ENCODE measurements at places on chromosomes 7 and 10.

DNA sequence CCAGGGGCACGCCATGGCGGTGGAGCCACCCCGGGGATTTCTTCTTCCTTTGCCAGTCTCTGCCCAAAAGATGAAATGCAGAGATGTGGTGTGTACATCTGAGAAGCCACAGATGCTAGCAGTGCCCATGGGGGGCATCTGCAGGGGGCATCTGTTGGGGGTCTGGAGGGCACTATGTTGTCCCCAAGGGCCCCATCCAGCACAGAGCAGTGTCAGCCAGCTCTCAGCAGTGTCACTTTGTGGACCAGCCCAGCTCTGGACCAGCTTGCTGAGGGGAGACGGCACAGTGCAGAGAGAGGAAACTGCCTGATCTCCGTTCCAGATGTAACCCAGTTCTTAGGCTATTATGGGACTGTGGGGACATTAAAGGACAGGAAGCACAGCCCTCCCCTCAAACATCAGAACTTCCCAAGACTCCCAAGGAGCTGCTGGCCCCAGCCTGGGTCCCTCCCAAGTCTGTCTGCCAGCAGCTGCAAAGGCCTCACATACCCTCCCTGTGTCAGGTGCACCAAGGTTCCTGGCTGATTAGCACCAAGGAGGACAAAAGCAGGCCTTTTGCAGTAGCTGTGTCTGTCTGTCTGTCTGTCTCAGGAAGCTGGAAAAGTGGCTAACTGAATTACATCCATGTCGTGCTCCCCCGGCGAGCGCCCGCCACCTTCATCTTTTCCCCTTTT is 536.5 kb downstream of the PTPRN2 start:
- DNase-seq: no peak

- DNase-seq: no peak
These were observed 144.7 kb downstream of the PFKFB3 start for GRCh38 chr10:6347391-6347951.

DNA sequence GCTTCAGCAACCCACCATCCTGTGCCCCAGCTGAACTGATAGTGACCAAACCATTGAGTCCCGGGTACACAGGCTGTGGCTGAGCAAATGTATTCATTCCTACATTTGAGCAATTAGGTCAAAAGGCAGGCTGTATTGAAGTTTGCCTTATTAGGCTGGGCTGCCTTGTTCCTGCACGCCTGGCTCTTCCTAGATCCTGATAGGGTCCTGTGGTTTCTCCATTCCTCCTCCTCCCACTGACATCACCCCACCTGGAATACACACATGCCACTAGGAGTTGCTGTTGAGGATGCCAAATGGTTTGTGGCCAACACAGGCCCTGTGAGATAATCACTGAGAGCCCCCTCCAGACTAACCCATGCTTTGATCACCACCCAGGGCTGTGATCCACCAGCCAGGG is 66.4 kb upstream of the FGFR2 start:
- DNase-seq: no peak

DNA sequence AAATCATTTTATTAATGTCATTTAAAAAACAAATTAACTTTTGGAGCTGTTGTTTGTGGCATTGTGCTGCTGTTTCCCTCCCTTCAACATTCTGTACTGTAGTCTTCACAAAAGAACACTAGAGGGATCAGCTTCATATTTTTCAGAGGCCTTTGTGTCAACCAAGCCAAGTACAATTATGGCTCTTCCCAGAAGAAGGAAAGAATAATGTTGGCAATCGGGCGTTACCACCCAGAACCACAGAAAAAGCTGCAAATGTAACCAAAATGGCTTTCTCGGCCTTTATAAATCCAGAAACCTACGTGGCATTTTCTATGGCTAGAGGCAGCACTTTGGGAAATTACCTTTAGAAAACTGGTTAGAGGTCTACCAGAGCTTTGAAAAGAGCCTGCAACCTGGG is 98.8 kb upstream of the COL1A2 start:
- DNase-seq: no peak

DNA sequence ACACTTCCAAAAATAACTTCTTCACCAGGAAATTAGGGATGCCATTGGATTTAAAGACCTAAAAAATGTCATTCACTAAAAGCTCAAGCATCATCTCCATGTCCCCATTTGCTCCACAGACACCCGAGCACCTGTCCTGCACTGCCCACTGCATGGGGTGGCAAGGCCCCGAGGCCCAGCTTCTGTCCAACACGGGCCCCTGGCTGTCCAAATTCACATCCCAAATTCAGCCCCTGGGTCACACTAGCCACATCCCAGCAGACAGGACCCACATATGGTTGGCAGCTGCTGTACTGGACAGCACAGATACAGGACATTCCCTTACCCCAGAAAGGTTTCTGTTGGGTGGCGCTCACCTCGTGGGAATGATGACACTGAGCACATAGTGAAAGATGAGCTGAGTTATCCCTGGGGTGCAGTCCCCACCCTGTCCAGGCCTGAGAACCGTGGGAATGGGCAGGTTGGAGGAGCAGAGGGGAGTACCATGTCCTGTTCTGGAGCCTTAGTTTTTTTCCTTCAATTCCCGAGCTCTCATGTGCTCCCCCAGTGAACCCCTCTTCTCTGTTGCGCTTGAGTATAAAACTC is 55.3 kb downstream of the CSGALNACT2 start:
- DNase-seq: no peak

GRCh38 chr10:788796-789748 is 99.6 kb upstream of the DIP2C start:
- no peak for DNase-seq

DNA sequence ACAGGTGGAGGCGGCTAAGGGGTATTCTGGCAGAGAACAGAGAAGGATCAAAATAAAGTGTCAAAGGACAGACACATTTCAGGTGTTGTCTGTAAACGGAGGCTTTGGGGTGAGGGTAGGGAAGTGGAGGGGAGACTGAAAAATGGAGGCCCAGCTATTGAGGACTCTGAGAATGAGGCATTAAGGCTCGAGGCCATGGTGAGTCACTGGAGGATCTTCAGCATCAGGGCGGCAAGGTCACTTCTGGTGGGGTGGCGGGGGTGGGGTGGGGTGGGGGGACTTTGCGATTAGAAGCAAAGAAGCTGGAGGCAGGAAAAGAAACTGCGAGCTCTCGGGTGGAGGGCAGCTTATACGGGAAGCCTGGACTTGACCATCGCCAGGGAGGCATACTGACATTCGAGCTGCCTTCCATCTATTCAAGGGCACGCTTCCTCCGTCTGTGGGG is 58.4 kb upstream of the PCGF5 start:
- no peak for DNase-seq

DNA sequence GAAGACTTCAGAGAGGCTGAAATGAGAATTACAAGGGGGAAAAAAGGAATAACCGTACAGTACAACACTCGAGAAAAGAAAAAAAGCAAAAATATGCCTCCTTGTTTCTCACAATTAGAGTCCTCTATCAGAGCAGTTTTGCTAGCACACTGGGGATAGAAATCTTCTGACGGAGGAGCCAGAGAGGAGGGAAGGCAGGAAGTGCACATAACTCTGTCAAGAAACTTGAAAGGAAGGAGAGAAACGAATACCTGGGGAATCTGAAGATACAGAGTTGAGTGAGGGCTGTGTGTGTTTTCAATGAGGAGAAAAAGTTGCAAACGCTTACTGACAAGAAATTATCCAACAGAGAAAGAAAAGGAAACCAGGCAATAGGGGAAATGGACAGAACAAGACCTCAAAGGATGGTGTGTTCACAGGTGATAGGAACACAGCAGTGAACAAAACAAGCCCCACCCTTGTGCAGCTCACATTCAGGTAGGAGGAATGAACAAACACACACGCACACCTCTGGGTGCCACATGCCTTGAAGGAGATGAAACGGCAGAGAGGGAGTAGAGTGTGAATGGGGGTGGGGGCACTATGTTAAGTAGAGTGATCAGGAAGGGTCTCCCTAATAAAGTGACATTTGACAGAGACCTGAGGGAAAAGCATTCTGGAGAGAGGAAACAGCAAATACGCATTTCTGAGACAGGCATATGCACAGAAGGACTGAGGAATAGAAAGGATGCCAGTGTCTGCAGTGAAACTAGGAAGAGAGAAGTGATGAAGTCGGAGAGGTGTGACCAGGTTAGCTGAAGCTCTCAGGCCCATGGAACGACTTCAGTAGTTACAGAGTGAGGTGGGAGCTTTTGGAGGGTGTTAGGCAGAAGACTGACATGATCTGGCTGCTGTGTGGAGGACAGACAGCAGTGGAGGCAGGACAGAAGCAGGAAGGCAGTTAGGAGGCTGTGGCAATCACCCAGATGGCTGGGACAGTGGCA is 46.7 kb upstream of the SPOCK2 start:
- DNase-seq: no peak

- no peak for DNase-seq
These were observed 297.6 kb downstream of the ARHGAP12 start for GRCh38 chr10:31630861-31631567.

- DNase-seq: no peak
These were observed 336.4 kb downstream of the RNLS start for GRCh38 chr10:88246675-88247074.
